ENCODE measurements at places on chromosomes 5 and 9.

- no peak for DNase-seq
These were observed 298.2 kb upstream of the TAS2R1 start for GRCh38 chr5:9928326-9928725.

DNA sequence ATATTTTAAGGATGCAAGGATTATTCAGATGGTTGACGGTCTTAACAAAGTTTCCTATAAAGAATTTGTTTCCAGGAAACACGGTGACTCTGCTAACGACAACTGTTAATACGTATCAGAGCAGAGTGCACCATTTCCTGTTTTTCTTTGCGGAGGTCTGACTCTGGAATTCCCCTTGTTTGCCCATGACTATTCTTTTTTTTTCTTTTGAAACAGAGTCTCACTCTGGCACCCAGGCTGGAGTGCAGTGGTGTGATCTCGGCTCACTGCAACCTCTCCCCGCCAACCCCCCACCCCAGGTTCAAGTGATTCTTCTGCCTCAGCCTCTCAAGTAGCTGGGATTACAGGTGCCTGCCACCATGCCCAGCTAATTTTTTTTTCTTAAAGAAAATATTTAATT lies 115.9 kb downstream of the CDC42SE2 start:
- no peak for DNase-seq

- no peak for DNase-seq
These were observed 22.0 kb downstream of the C9orf57 start for GRCh38 chr9:72038408-72038807.

GRCh38 chr5:111984044-111984443 lies 227.1 kb upstream of the NREP start:
- DNase-seq, result no peak

GRCh38 chr5:94180761-94181160 lies 437.6 kb downstream of the KIAA0825 start:
- no peak for DNase-seq

DNA sequence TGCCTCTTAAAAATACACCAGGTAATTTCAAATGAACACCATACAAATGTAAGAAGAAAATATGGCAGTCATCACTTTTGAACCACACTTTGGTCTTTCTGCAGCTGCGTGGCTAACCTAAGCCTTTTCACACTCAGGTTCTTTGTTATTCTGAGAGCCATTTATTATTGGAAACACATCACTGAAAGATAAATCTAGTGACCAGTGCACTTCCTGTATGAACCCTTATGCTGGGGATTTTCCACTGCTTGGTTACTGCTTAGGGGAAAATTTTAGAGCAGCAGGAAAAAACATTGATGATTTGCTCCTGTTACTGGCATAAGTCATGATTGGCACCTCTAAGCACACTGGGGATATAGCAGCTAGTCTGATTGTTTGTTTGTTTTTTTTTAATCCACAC lies 58.6 kb upstream of the RANBP3L start:
- DNase-seq, result no peak

DNA sequence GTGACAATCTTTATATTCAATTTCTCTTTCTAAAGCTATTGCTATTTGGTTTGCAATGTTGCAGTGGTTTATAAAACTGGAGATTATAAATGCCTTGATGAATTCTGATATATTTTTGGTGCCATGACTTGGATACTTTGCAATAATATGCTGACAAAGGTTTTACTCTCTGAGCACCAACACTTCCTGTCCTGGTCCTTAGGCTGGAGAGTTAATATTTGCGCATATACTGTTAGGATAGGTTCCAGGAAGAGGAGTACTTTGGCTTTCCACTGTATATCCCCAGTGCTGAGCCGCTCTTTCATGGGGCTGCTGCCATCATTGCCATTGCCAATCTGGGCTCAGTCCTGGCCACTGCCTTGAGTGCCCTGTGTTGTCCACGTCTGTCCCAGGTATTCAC lies 139.6 kb downstream of the ZCCHC7 start:
- DNase-seq, result no peak

DNA sequence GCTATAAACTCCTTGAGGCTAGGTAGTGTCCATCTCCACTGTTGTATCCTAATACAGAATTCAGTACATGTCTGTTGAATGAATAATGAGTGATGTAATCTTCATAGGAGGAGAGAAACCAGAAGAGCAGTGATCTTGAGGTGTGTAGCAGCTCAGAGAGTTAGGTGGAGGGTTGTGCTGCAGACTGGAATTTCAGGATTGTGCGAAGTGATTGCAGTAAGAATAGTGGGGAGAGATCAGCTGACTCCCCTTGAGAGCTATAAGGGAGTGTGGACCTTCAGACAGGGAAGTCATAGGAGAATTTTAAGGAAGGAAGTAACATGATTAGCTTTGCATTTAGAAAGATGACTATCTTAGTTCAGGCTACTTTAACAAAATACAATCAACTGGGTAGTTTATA lies 4.4 kb downstream of the SNX24 start:
- peak; percentile 12 for DNase-seq

GRCh38 chr9:105473221-105473620 lies 25.4 kb downstream of the FSD1L start:
- no peak for DNase-seq
